ENCODE measurements at places on chromosomes 1 and 21. TPM values are rescaled to one million over a fixed set of nuclear protein-coding genes. Genes with fewer than 3 reads are reported as not detected.

TSHB gene
- not detected for total RNA-seq

UBXN10 gene
- not detected for total RNA-seq

KHDC4 gene
- total RNA-seq = 21.4 TPM

ARV1 gene
- 26.6 TPM for total RNA-seq

ZNF695 gene
- 2.7 TPM for total RNA-seq

NHLH1 gene
- 0.33 TPM for total RNA-seq

FAM167B gene
- total RNA-seq = 0.55 TPM

TMEM201 gene
- 14.5 TPM for total RNA-seq

VASH2 gene
- 3.1 TPM for total RNA-seq

C8A gene
- not detected for total RNA-seq

TRIM46 gene
- 2.9 TPM for total RNA-seq

CD5L gene
- not detected for total RNA-seq

TSPAN1 gene
- 2.6 TPM for total RNA-seq

HAO2 gene
- not detected for total RNA-seq

REN gene
- not detected for total RNA-seq

PLA2G2D gene
- not detected for total RNA-seq

USP24 gene
- total RNA-seq = 18.1 TPM

SLC39A1 gene
- 158 TPM for total RNA-seq

S100A7 gene
- not detected for total RNA-seq

PTPRU gene
- 8.5 TPM for total RNA-seq

SPATA1 gene
- 0.71 TPM for total RNA-seq

SPRR3 gene
- total RNA-seq = not detected

SLC35D1 gene
- total RNA-seq = 8.8 TPM

SAMD11 gene
- total RNA-seq = 19.7 TPM

YTHDF2 gene
- 53.1 TPM for total RNA-seq

AUNIP gene
- 9.4 TPM for total RNA-seq

NCF2 gene
- 2.7 TPM for total RNA-seq

SV2A gene
- total RNA-seq = 0.12 TPM

RAB3B gene
- total RNA-seq = 5.4 TPM

S100A12 gene
- total RNA-seq = not detected

KCNT2 gene
- total RNA-seq = 0.07 TPM
